ENCODE measurements at places on chromosomes 1 and 21.

GRCh38 chr1:204473400-204473965, 21.1 kb downstream of the PIK3C2B start:
- no peak for DNase-seq

- DNase-seq = no peak
Observed at GRCh38 chr1:184637664-184638240, 116.9 kb downstream of the EDEM3 start.

- DNase-seq = no peak
Observed at GRCh38 chr1:201427963-201428362, 6.4 kb upstream of the TNNI1 start.

DNA sequence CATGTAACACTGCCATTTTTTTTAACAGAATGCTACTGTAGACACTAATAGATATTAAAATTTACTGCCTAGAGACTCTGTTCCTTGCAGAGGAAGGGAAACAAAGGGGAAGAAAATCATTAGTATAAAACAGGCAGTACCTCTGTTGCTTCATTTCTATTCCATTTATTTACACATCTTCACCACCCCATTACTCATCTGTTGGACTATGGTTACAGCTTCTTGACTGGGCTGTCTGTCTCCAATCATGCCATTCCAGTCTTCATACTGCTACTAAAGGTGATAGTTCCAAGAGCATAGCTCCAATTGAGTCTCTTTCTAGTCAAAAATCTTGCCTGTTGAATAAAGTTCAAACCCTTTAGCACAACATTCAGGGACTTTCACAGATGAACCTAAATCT, 22.2 kb upstream of the GPR25 start:
- no peak for DNase-seq

- no peak for DNase-seq
Observed at GRCh38 chr1:10911490-10912166, 100.8 kb upstream of the TARDBP start.
